ENCODE measurements at places on chromosomes 5 and 9.

DNA sequence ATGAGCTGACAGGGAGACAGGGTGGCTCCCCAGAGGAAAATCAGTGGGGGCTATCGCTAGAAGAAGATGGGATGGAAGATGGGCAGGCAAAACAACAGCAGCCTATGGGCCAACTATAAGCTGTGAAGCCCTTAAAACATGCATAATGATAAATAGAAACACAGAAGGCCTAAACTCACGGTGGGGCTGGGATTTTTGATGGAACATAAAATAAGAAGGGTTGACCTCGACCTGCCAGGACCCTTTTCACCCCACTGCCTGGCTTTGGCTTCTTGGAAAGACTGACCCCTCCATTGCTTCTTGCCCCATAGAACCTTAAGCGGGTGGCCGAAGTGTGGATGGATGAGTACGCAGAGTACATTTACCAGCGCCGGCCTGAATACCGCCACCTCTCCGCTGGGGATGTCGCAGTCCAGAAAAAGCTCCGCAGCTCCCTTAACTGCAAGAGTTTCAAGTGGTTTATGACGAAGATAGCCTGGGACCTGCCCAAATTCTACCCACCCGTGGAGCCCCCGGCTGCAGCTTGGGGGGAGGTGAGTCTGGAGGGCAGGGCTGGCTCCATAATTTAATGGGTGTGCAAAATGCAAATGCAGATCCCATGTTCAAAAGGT is 36.5 kb upstream of the SAP30L start:
- DNase-seq: no peak

- peak; percentile 35 for DNase-seq
These were observed 10.4 kb upstream of the TRIM14 start for GRCh38 chr9:98129451-98129881.

GRCh38 chr5:134048864-134049263 is 44.1 kb upstream of the VDAC1 start:
- no peak for DNase-seq

- DNase-seq: no peak
These were observed 232.8 kb upstream of the ZNF608 start for GRCh38 chr5:124979251-124979650.

- DNase-seq: no peak
These were observed 53.8 kb upstream of the EDIL3 start for GRCh38 chr5:84438456-84438855.

DNA sequence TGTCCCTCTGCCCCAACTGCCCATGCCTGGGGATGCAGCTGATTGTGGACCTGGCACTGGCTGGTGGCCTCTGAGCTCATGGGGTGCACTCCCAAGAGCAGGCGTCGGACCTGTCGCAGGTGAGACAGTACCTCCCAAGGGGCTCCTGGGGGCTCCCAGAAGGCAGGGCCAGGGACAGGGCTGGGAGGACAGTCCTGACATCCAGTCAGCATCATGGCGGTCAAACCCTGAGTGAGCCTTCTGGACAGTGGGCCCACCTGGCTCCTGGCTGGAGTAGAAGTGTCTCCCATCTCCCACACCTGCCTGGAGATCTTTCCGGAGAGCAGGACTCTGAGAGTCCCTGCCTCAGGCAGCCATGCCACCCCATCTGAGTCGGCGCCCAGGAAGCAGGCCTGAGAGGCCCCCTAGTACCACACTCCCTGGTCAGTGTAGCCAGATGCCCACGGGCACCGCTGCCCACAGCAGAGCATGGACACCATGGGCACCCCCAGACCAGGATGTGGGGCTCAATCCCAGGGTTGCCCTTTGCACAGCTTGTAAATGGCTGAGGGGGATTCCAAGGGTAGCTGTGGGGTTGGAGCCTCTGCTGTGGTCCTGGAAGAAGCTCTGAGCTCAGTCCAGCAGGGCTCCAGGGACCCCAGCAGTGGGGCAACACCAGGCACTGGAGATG is 6.6 kb downstream of the LCN9 start:
- no peak for DNase-seq

DNA sequence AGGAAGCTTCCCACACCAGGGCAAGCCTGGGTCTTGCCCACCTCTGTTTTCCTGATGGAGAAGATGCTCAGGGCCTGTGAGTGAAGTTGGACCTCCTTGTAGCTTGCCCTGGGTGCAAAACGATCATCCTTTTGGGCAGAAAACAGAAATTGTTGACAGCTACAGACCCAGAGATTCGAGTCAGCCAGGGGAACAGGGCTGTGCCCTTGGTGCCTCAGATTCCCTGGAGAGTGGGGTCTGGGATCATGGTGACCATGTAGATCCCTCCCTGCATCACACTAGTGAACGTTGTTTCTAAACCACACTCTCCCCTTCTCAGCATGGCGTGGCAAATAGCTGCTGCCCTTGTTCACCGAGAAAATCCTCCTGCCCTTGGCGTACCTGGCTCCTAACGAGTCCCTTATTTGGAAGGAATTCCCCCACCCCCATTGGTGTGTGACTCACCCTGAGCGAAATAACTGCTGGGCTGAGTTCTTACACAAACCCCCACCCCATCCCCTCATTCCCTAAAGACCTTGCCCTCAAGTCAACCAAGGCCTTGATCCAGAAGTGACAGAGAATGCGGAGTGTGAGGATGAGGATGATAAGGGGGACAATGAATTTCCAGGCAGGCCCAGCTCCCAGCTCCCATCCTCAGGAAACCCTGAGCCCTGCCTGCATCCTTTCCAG is 1.1 kb upstream of the DCANP1 start:
- DNase-seq: no peak

Measured in CD8-positive, alpha-beta T cell (primary cell).